Stimulated activated naive CD8-positive, alpha-beta T cell treated with anti-CD3 and anti-CD28 coated beads, Interleukin-15, Interleukin-2, amounts not matched to agents 100 U/mL and 50 U/mL, for 24 hours (primary cell): ENCODE measurements at places on chromosomes 12 and 14.

GRCh38 chr12:120438495-120439198, 734 bp downstream of the COX6A1 start:
- no peak for DNase-seq

DNA sequence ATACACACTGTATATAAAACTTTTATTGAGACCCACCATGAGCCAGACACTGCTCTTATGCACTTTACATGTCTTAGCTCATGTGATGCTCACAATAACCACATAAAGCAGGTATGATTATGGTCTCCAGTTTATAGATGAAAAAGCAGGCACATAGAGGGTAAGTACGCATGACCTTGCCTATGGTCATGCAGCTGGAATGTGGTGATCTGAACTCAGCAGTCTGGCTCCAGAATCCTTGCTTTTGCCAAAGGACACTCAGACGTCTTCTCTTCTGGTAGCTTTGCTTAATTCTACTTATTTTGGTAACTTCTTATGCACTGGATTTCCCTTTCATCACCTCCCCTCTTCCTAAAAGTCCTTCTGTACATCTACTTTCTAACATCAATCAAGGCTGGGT, 103.3 kb upstream of the CRY1 start:
- DNase-seq = no peak

GRCh38 chr14:93033084-93033982, 82.4 kb downstream of the ITPK1 start:
- no peak for DNase-seq

DNA sequence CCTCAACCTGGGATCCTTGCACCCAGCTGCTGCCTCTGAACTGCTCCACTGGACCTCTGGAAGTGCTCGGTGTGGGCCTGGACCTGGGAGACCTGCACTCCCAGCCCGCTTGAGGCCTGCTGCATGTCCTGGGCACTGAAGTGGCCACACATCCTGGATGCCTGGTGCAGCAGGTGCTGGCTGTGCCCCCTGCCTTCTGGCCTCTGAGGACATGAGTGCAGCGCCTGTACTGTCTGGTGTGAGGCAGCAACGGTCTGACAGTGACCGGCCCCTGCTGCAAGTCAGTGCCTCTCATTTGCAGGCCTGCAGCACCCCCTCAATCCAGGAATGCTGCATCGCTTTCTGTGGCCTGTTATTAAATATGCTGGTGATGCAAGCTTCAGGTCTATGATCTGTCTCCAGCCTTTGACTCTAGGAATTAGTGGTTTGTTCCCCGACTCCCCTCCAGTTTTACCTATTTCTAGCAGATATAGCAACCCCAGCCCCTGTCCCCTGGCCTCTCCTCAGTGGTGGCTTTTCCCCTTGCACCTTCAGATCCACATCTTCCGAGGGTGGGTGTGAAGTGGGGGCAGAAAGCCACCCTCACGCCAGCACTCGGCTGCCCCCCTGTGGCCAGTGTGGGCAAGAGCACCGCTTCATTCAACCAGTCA, 3.6 kb downstream of the SMIM41 start:
- peak; percentile 75 for DNase-seq

GRCh38 chr12:75364919-75365318, 26.0 kb upstream of the GLIPR1L2 start:
- DNase-seq = no peak

- no peak for DNase-seq
Observed at GRCh38 chr14:60226298-60226697, 22.7 kb upstream of the PPM1A start.

DNA sequence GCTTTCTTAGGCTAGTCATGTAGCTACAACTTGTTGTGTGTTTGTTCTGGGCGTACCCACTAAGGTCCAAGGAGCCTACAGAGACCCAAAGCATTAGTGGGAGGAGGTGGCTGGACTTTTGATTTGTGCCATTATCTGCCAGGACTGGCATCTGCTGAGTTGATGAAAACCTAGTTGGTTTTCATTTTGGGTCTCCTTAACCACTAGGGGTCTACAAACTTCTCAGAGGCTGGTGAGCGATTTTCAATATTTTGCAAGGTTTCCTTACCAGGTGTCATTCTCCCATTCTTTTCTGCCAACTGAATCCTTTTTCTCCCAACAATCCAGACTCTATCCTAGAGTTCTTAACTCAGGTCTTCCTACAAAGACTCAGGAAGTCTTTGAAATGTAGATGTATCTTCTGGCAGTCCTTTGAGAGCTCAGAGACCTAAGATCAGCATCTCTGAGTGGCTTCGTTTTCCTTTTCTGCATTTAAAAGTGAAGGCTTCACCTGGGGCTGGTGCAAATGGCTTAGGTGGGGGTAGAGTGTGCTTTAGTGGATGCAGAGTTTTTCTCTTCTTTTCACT, 150.0 kb upstream of the RMST start:
- no peak for DNase-seq

GRCh38 chr14:72544615-72545387, 349.1 kb downstream of the DPF3 start:
- DNase-seq = no peak

DNA sequence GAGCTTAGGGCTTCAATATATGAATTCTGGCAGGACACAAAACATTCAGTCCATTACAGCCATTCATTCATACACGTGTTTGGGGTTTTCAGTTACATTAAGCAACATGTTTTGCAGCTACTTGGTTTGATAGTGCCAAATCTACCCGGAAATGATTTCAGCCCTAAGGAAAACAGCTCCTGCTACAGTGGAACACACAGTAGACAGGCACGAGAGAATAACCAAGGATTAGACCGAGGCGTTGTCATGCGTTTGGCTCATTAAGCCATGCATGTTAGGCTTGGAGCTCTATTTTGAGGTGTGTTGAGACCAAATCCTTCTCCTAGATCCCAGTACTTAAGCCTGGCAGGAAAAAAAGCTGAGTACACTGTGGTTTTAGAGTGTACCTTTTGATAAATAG, 177.4 kb downstream of the PRKCH start:
- DNase-seq = no peak

- no peak for DNase-seq
Observed at GRCh38 chr14:34890937-34891336, 15.8 kb upstream of the BAZ1A start.

DNA sequence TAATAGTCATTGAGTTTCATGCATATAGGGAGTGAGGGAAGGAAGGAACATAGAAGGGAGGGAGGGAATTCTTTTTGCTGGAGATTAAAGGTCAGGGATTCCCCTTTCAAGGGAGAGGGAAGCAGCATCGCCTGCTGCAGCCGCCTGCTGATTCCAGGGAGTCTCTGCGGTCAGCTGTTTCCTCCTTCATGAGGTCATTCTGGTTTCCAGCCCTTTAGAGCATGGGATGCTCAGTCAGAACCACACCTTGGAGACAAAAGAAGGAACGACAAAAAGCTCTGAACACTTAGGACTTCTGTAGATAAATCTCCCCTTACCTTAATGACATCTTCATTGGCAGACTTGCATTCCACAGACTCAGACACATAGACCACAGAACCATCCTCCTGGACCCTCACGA, 923.0 kb upstream of the TMEM132C start:
- no peak for DNase-seq

GRCh38 chr14:63478437-63478852, 64.7 kb downstream of the PPP2R5E start:
- peak; percentile 18 for DNase-seq

DNA sequence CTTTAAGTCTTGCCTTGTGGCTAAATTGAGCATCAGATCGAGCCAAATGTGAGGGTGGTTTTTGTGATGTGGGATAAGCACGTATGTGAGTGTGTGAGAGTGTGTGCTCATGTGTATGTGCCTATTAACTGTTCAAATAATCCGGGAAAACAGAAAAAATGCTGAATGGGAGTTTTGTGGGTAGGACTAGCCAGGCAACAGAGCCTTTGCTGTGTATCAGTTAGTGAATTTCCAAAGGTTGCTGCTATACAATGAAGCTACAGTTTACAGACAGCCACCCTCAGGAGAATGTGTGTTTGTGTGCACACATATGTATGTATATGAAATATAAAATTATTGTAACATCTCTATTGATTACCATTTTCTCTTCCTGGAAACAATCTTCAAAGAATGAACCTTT, 154.0 kb downstream of the SOX5 start:
- no peak for DNase-seq

- DNase-seq = peak; percentile 37
Observed at GRCh38 chr12:119659289-119659897, 8.5 kb upstream of the PRKAB1 start.

DNA sequence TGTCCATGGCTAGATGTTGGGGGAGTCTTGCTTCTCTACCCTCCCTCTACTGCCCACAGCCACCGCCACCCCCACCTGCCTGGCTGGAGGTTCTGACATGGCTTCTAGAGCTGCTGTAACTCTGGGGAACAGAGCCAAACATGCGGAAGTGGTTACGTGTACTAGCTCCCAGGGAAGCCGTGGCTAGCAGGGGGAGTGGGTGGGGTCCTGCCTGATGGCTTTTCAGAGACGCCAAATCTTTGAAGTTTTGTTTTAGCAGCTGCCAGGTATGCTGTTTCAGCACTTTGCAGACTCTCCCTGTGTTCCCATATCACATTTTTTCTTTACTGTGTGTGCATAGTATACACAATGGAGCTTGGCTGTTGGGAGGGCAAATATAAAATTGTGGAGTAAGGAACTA, 150.3 kb downstream of the TGFB3 start:
- peak; percentile 22 for DNase-seq

DNA sequence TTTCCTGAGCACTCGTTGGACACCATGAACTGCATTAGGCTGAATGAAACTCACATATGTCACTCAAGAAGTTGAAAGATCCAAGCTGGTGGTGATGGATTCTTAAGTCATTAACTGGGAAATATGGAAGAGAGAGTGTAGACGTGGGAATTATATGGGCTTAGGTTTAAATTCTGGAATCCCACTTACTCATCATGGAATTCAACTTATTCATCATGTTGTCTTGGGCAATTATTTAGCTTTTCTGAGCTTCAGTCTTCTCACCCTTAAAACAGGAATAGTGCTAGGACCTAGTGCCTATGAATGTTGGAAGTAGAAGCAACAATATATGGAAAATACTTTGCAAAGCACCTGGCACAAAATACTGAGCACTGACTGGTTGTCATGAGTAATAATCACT, 292.4 kb upstream of the TBX3 start:
- DNase-seq = no peak

DNA sequence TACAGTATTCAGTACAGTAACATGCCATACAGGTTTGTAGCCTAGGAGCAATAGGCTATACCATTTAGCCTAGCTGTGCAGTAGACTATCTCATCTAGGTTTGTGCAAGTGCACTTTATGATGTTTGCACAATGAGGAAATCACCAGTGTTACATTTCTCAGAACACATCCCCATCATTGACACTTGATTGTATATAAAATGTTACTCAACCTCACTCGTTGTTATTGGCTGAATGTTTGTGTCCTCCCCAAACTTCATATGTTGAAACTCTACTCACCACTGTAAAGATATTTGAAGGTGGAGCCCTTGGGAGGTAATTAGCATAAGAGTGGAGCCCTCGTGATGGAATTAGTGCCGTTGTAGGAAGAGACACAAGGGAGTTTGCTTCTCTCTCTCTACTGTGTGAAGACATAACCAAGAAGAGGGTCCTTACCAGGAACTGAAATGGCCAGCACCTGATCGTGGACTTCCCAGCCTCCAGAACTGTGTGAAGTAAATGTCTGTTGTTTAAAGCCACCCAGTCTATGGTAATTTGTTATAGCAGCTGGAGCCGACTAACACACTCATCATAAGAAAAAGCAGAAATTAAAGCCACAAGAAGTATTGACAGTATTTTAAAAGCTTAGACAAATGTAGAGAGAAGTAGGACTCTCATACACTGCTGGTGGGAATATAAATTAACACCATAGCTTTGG, 3.2 kb upstream of the MED13L start:
- no peak for DNase-seq

DNA sequence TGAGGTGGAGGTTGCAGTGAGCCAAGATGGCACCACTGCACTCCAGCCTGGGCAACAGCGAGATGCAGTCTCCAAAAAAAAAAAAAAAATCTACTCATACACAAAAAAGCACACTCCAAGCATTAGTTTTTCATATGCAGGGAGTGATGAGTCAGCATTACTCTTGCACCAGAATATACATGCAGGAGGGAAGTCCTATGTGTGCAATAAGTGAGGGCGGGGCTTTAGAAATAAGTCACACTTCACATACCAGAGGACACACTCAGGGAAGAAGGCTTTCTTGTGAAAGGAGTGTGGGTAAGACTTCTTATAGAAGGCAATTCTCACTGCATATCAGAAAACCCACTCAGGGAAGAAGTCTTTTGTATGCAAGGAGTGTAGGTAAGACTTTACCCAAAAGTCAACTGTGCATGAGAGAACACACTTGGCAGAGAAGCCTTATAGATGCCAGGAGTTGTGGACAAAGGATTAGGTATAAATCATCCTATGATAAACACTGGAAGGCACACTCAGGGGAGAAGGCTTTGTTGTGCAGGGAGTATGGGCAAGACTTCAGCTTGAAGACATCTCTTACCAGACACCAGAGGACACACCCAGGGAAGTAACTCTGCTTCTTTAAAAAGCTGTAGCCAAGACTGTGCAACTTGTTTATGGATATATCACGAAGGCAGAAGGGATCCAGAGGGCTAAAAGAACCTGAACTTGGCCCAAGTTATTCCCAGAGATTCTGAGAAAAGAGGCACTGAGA, 50.5 kb downstream of the ATF7 start:
- no peak for DNase-seq

GRCh38 chr12:71201136-71201679, 43.4 kb upstream of the TSPAN8 start:
- no peak for DNase-seq

- no peak for DNase-seq
Observed at GRCh38 chr12:103392722-103393121, 103.0 kb downstream of the C12orf42 start.

- DNase-seq = no peak
Observed at GRCh38 chr14:32342847-32343194, 13.7 kb downstream of the AKAP6 start.

DNA sequence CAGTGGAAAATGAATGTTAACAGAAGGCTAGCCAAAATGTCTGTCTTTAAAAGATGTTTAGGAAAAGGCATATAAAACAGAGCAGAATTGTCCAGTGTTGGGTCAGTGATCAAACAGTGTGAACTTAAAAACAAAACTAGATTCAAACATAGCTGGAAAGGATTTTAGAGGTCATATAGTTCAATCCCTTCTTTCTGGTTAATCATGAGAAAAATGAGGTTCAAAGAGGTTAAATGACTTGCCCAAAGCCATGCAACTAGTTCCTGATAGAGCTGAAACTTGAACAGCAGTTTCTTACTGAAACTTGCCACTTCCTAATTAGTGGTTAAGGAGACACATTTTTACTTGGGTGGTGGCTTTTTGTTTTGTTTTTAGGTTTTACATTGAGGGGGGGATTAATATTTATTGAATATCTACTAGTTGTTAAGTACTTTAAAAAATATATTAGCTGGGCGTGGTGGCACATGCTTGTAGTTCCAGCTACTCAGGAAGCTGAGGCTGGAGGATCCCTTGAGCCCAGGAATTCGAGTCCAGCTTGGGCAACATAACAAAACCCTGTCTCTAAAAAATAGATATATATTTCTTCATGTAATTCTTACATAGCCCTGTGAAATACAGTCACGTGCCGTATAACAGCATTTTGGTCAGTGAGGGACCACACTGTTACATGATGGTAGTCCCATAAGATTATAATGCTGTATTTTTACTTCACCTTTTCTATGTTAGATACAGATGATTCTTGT, 20.4 kb downstream of the ACVR1B start:
- no peak for DNase-seq
